ENCODE measurements at places on chromosomes 5 and 9.

DNA sequence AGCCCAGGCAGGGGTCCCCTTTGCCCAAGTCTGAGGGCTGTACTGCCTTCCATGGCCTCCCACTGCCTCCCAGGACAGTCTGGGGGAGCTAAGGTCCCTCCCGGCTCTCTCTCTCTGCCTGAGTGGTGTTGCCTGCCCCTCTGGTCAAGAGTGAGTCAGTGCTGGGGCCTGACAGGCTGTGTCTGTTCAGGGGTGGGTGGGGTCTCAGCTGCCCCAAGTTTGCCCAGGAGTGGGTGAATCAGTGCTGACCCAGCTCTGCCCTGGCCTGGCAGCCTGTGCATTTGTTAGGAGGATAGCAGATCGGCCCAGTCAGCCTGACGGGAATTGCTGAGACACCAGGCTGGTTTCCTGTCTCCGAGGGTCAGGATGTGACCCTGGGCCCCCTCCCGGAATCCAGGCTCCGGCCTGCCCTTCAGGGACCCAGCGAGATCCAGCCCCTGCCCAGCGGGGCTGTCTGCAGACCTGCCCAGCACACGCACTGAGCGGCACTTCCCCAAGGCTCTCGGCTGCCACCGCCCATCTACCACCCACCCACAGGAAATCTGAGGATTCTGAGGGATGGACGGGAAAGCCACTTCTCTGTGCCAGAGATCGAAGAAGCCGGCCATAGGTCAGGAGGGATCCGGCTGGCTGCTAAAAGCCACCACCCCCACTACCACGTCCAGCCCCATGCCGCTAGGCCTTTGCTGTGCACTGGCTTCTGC is 15.9 kb downstream of the ENG start:
- DNase-seq: no peak

- no peak for DNase-seq
Observed at GRCh38 chr9:91148306-91148705, 213.4 kb downstream of the AUH start.

GRCh38 chr5:95822043-95822541 is 434 bp downstream of the GLRX start:
- no peak for DNase-seq

- no peak for DNase-seq
Observed at GRCh38 chr5:78547183-78547582, 101.4 kb downstream of the LHFPL2 start.

DNA sequence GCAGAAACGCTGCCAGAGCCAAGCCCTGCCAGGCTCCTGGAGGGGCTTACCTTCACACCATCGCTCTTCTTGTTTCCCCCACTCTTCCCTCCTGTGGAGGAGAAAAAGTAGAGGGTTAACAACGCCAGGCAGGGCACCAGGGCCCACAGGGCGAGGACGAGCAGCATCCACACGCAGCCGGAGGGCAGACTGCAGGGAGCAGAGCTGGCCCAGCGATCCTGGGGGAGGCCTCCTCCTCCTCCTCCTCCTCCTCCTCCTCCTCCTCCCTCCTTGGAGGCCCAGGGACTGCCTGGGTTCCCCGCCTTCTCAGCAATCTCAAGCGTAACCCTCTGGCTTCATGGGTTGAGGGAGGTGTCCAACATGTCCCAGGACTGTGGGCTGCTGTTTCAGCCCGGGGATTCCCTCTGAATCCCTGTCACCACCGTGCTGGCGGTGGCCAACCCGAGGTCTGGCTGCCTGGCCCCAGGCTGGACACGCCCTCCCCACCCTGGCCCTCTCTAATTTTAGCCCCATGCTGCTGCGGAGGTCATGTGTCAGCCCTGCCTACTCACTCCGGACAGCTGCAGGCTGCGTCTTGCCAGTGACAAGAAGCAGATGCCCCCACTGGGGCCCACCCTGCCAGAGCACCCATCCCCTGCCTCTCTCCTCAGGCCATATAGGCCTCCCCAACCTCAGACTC is 44.3 kb downstream of the CAMK2A start:
- no peak for DNase-seq

GRCh38 chr9:92617951-92618510 is 51.9 kb downstream of the IPPK start:
- DNase-seq: no peak

GRCh38 chr5:163624431-163624830 is 119.0 kb downstream of the MAT2B start:
- no peak for DNase-seq

DNA sequence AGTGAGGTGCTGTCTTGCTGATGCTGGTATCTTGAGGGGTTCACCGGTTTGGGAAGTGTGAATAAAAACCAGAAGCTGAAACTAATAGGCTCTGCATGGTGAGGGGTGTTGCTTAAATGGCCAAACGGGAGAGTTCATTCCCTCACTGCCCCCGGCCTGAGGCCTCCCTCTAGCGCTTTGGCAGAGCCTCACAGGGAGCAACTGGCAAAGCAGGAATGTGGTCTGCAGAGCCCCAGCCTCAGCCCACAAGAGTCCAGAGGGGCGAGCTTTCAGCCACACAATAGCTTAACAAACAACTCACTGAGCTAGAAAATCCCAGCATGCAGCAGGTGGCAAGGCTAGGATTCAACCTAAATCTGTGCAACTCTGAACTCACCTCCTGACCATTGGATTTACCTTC is 234.8 kb downstream of the MED10 start:
- no peak for DNase-seq

DNA sequence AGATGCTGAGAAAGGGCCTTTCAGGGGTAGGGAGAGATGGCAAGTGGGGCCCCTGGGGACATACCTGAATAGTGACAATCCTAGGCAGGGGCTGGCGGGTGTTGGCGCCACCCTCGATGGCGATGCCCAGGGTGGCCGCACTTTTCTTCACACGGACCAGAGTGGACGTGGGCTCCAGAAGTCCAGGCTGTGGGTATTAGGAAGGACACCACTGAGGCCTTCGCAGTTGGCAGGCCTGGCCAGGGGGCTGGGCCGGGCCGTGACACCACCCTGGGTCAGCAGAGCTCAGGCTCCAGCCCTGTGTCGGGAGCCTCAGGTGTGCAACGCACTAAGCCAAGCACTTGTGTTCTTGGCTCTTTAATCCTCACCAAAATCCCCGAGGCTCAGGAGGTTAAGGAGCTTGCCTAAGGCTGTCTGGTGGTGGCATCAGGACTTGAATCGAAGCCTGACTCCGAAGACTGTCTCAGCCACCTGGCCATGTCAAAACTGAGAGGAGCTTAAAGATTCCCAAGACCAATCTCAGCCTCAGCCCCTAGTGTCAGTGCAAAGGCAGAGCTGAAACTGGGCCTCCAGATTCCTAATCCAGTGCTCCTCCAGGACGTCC is 15.5 kb upstream of the AKNA start:
- DNase-seq: no peak

DNA sequence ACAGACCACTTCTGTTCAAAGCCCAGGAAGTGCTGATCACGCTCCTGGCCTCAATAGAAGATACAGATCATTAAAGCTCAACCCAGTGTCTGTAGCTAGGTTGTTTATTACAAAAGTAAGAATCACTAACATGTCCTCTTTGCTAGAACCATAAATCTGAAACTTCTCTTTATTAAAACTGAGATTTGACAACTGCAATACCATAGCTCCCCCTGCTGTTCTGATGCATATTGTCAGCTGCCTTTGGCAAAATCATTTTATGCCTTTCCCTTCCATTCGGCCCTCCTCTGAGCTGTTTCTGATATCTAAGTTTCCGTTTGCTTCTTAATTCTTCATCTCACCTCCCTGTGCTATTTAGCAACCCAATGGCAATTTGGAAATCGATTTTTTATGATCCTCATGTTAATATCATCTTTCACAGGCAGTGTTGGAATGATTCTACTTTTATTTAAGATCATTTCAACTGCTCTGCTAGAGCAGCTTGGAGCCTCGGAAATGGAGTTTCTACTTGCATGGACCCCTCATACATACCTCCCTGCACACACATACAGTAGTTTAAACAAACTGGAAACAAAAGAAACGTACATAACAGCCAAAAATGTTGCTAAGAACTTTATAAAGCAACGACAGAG is 998.8 kb downstream of the MAT2B start:
- DNase-seq: peak; percentile 0

DNA sequence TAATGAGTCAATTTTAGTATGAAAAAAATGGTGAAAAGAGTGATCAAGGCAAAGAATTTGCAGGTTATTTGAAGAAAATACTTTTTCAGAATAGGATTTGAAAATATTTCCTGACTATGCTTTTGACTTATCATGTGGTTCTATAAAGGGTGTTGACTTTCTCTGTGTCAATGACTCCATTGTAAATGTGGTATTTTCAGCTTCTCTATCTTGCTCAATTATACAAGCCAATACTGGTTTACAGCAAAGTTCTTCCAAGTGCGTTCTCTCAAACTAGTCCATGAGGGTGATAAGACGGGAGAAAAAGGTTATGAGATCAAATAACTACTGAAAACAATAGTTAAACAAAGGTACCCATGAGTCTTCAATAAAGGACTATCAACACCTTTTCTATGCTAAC is 21.7 kb downstream of the IL33 start:
- no peak for DNase-seq

- DNase-seq: no peak
Observed at GRCh38 chr9:22129133-22129532, 120.0 kb upstream of the CDKN2B start.

DNA sequence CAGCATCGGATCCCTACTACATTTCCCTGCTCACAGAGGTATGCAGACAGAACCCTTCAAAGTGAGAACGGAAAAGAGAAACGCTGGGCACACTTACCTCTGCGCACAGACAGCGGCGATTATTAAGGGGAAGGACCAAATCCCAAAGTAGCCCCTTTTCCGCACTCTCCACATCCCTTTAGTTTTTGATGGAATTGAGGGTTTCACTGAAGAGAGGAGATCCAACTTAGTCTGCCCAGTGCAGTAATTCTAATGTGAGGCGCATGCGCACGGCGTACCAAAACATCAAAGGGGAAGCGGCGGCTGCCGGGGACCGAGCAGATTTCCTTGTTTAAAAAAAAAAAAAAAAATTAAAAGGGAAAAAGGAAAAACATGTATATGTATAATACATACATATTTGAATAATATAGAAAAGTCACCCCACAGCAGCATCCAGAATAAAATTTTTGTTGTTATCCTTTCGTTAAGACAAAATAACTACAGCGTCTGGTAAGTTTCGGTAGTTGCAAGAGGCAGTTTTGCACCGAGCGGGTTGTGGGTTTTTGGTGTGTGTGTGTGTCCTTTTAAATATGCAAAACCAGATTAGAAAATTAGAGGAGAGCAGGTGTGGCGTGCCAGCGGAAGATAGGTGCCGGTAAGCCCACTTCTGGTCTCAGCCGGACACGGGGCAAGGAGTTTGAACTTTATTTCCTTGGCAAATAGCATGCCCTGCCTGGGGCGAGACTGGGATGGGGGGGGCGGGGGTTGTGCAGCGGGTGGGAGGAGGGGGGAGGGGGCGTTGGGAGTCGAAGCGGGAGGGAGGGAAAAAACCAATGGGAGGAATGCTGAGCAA is at the start of gene GABRB2:
Gene GABRB2, minus strand, starts transcription at position 256 of the 832 bp plus-strand sequence. Its CDS starts 82 bp downstream, at position 174.
- no peak for DNase-seq

DNA sequence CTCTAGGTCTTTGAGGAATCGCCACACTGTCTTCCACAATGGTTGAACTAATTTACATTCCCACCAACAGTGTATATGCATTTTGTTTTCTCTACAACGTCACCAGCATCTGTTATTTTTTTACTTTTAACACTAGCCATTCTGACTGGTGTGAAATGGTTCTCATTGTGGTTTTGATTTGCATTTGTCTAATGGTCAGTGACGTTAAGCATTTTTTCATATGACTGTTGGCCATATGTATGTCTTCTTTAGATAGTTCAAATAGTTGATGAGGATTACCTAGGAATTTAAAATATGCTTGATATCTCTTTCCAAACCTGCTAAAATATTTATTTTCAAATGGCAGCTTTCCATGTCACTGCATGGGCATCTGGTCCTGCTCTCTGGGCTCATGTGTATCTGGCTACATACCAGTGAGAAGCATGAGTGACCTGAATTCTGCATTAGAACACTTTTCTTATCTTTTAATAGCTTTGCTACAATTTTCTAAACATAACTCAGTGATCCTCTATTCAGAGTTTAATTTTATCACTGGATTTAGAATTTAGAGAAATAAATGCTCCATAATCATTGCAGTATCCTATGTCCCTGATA is 95.8 kb upstream of the ADAMTS16 start:
- no peak for DNase-seq

- DNase-seq: no peak
Observed at GRCh38 chr9:16434526-16434925, 435.9 kb downstream of the BNC2 start.

Measured in KG1 (cell line).